OCI-M1 (cell line): ENCODE measurements at places on chromosomes 2 and 18.

DNA sequence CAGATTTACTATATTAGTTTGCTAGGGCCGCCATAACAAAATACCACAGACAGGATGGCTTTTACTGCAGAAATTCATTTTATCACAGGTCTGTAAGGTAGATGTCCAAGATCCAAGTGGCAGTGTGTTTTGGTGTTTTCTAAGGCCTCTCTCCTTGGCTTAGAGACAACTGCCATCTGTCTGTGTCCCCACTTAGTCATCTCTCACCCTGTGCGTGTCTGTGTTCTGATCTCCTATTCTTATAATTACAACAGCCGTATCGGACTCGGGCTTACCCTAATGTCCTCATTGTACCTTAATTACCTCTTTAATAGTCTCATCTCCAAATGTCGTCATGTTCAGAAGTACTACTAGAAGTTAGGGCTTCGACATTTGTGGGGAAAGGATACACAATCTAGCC lies 362.3 kb upstream of the CDH19 start:
- no peak for DNase-seq

- no peak for DNase-seq
Observed at GRCh38 chr18:45589356-45590035, 25.8 kb upstream of the SLC14A2 start.

GRCh38 chr2:198072655-198073054 lies 268.3 kb downstream of the PLCL1 start:
- no peak for DNase-seq

- DNase-seq, result peak; percentile 52
Observed at GRCh38 chr2:17515652-17516051, 2.6 kb downstream of the RAD51AP2 start.

GRCh38 chr2:226227341-226227740 lies 572.3 kb downstream of the IRS1 start:
- no peak for DNase-seq

DNA sequence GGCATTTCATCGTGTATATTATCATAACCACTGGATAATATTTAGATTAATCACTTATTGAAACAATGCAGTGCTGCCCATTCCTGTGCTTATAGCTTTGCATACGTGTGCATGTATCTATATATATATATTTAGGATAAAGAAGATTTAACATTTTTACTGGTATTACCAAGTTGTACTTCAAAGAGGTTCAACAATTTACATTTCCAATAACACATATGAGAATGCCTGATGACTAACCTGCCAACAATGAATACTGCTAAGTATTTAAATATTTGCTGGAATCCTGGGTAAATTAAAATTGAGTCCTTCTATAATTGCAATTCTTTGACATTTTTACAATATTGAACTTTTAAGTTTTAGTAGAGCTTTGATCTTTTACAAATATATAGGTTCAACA lies 111.4 kb downstream of the SLC39A10 start:
- DNase-seq, result no peak

- no peak for DNase-seq
Observed at GRCh38 chr2:49857371-49858112, 703.2 kb upstream of the FSHR start.

GRCh38 chr2:205681401-205682238 lies 681 bp upstream of the NRP2 start:
- no peak for DNase-seq

GRCh38 chr2:234796045-234796591 lies 155.7 kb upstream of the SH3BP4 start:
- no peak for DNase-seq

DNA sequence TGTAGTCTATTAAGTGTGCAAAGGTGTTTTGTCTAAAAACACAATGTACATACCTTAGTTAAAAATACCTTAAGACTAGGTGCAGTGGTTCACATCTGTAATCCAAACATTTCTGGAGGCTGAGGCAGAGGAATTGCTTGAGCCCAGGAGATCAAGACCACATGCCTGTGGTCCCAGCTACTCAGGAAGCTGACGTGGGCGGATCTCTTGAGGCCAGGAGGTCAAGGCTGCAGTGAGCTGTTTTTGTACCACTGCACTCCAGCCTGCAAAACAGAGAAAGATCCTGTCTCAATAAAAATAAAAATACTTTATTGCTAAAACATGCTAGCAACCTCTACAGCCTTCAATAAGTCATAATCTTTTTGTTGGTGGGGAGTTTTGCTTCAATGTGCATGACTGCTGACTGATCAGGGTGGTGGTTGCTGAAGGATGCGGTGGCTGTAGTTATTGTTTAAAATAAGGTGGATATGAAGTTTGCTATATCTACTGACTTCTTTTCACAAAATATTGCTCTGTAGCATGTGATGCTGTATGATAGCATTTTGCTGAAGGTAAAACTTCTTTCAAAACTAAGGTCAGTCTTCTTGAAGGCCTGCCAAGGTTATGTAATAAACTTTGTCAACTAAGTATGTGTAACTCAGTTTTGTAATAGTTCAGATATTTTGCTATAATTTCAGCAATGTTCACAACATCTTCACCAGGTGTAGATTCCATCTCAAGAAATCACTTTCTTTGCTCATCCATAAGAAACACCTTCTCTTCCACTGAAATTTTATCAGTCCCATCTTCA lies 1238.0 kb upstream of the NRXN1 start:
- no peak for DNase-seq

GRCh38 chr18:59423259-59423658 lies 64.2 kb upstream of the LMAN1 start:
- no peak for DNase-seq
